HAP-1 (cell line): ENCODE measurements at places on chromosomes 16 and 17.

DNA sequence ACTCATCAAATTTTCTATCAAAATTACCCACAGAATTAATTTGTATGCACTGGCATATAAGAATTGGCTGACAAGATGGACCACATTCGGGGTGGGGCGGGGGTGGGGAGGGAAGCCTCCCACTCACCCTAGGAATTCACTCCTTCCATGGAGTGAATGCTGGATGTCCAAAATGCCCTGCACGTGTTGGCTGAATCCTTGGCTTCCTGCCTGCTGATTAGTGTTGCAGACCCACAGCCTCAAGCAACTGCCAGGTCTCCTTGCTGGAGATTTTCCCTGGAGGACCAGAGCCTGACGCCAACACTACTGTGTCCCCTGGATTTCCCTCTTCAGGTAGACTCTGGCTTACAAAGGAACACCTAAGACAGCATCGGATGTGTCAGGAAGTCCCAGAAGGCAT is 575.7 kb upstream of the CDH11 start:
- no peak for DNase-seq

- no peak for DNase-seq
These were observed 23.6 kb downstream of the CENPV start for GRCh38 chr17:16329519-16330271.

- DNase-seq = peak; percentile 32
These were observed 578 bp downstream of the RAC3 start for GRCh38 chr17:82031885-82032627.

GRCh38 chr17:74773414-74773813 is 2.7 kb downstream of the NAT9 start:
- no peak for DNase-seq

- peak; percentile 3 for DNase-seq
These were observed 14.9 kb upstream of the RBFOX3 start for GRCh38 chr17:79625706-79626105.

DNA sequence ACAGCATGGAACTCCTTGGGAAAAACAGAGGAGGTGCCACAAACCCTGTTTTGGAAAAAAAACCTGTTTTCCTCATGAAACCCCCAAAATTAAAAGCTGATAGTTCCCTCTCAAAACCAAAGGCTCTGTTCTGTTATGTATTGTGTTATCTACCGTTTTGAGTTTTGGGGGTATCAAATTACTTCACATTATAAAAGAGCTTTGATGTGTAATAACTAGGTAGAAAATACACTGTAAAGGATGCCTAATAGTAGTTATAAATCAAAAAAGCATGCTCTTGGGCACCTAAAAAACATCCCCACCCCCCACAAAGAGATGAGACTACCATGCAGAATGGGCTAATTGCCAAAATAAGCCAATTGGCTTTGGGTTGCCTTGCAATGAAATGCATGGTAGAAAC is 30.8 kb downstream of the C16orf54 start:
- no peak for DNase-seq

DNA sequence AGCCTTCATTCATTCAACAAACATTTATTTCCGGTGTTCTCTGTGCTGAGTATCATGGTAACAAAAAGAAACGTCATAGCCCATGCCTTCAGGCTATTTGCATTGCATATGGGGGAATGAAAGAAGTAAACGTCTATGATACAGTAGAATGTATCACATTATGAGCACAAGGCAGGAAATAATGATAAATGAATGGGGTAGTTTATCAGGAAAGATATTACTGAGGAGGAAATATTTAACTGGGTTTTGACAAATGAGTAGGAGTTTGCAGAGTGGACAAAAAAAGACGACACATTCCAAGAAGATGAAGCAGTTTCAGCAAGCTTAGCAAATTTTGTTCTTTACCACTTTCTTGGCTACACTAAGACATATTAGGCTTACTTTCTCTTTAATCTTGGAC is 1.3 kb upstream of the KRTAP4-7 start:
- no peak for DNase-seq
